Effector memory CD8-positive, alpha-beta T cell (primary cell): ENCODE measurements at places on chromosomes 7 and 10.

GRCh38 chr10:79168210-79168609, 99.4 kb downstream of the ZMIZ1 start:
- DNase-seq, result no peak
- peaks cover 2% of the 10 kb centered on the region for H3K36me3 ChIP-seq
- H3K27ac ChIP-seq, result no peak overlapping the region
- no peaks in the 10 kb centered on the region for H3K27me3 ChIP-seq
- no peak overlapping the region for H3K4me3 ChIP-seq

DNA sequence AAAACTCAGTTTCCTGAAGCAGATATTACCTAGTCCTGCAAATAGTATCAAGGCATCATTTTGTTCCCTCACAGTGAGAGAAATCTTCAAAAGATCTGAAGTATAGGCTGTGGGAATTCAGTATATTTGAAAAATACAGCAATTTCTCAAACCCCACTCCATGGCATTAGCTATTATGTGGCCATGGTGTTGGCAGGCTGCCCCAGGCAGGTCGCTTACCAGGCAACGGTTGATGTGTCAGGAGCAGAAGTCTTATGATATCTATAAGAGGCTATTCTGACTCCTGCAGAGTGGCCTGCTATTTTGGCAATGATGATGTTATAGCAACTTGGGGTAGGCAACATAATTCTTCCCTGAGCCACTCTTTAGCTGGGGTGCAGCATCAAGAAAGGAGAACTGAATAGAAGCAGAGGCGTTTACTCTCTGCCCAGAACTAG, 187.9 kb downstream of the PLXDC2 start:
- H3K36me3 ChIP-seq, result no peaks in the 10 kb centered on the region
- H3K4me3 ChIP-seq, result no peak overlapping the region
- H3K27me3 ChIP-seq, result no peaks in the 10 kb centered on the region
- DNase-seq, result no peak
- no peak overlapping the region for H3K27ac ChIP-seq

- no peaks in the 10 kb centered on the region for H3K4me1 ChIP-seq
- no peaks in the 10 kb centered on the region for H3K36me3 ChIP-seq
- no peak overlapping the region for H3K4me3 ChIP-seq
- no peak overlapping the region for H3K27ac ChIP-seq
- no peak for DNase-seq
Measured at GRCh38 chr10:62554632-62555199, 180.5 kb downstream of the ZNF365 start.

GRCh38 chr10:126021833-126022500, 125.6 kb downstream of the FANK1 start:
- H3K4me3 ChIP-seq, result no peak overlapping the region
- no peak for DNase-seq
- H3K4me1 ChIP-seq, result no peaks in the 10 kb centered on the region
- no peak overlapping the region for H3K27ac ChIP-seq
- H3K27me3 ChIP-seq, result peaks cover 12% of the 10 kb centered on the region
- peaks cover 21% of the 10 kb centered on the region for H3K36me3 ChIP-seq

- no peak overlapping the region for H3K4me3 ChIP-seq
- peaks cover 4% of the 10 kb centered on the region for H3K36me3 ChIP-seq
- DNase-seq, result no peak
- H3K27me3 ChIP-seq, result peaks cover 24% of the 10 kb centered on the region
- H3K4me1 ChIP-seq, result peaks cover 11% of the 10 kb centered on the region
Measured at GRCh38 chr7:74455928-74456327, 2.2 kb downstream of the GTF2IRD1 start.
